ENCODE measurements at places on chromosomes 5 and 9.

- no peak for DNase-seq
These were observed 381.6 kb downstream of the TMEM38B start for GRCh38 chr9:106075960-106076327.

DNA sequence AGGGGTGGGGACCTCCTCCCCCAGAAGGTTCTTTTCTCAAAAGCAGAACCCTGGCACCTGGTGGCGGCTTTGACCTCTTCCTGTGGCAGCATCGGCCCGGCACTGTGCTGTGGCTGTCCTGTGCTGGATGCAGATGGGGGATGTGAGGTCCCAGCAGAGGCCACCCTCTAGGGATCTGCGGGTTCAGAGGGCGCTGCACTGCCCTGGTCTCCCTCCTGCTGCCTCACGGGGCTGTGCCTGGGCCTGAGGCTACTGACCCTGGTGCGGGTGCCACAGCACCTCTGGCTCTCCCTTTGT lies 76.6 kb upstream of the CACNA1B start:
- no peak for DNase-seq

DNA sequence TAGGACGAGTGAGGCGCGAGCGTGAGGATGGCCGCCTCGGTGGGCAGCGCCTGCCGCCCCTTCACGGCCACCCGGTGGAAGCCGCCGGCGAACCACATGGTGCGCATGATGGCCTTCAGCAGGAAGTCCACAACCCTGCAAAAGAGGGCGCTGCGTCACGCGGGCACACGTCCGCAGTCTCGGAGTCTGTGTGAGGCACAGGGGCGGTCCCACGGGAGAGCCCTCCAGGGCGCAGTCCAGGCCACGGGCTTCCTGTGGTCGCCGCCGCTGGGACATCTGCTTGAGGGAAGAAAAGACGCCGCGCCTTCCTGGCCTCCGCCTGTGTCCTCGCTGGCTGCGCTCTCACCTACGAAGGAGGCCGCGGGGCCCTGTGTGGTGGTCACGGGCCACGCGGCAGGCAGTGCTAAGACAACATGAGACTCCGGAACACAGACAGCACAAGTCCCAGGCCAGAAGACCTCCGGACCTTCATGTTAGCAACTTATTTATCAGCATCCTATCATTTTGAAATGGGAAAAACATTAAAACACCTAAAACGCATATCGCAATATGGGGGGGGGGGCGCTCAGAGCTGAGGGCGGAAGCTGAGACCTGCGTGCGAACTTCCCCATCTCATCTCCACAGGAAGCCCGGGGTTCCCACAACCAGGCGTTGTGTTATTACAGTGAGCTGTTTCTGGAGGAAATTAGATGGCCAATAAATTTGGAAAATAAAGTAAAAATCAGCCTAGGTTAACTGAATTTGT lies 28.8 kb downstream of the LPCAT1 start:
- DNase-seq: no peak

DNA sequence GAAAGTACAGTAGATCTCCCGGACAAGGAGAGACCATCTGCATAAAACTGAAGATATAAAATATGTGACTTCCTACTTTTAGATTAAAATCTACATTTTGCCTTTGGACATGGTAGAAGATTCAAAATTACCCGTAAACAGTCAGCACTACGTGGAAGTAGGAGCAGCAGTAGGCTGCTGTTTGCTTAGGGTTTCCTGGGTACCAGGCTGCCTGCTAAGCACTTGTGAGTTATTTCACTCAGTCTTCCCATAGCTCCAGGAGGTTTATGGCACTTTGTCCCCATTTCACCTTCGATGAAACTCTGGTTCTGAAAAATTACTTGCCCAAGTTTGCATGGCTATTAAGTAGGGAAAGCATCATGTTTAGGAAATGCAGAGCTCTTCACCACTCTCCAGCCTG lies 92.6 kb downstream of the STK32A start:
- no peak for DNase-seq

DNA sequence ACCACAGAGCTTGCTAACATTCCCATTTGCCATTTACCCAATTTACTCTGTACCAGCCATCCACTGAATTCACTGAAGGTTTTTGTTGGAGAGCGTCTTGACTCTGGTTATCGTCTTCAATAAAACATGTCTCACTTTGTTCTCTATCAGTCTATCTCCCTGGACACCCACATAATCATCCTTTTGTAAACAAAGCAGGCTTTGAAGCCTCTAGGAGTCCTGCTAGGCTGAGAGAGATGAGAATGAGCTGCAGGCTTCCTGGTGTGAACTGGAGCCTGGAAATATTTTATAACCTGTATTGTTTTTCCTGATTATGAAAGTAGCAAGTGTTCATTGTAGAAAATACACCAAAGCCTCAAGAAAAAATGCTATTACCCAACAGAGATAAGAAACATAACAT lies 140.6 kb upstream of the ZNF366 start:
- peak; percentile 86 for DNase-seq

GRCh38 chr5:95081982-95082381 lies 202.9 kb downstream of the MCTP1 start:
- DNase-seq: no peak

DNA sequence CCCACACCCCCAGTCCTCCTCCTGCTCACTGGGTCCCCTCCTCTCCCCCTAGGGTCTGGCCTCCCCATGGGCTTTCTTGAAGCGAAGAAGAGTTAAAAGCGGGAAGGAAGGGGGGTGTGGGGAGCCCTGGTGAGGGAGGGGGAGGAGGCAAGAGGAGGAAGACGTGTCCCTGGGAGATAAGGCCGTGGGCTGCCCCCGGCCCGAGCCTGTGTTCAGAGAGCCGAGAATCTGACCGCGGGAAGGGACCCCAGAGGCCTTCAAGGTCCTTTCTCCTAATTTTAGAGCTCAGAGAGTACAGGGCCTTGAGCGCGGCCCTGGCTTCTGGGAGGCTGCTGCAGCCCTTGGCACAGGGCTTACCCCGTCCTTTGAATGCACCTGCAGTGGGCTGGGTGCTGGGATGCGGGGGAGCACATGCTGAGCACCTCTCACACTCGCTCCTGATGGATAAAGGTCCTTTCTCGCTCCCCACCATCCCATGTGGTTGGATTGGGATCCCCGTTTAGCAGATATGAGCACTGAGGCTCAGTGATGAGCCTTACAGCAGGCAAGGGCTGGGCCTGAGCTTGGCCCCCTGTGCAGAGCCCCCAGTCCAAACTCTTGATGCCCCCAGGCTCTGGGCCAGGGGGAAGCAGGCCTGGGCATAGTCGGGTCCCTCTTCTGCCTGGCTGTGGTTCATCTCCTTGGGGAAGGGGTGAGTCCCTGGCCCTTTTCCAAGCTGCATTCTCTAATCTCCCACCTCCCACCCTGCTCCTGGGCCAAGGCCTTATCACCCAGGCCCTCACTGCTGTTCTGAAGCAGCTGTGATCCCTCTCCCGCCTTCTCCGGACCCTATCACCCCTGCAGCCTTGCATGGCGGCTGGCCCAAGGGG lies 5.9 kb downstream of the GFI1B start:
- no peak for DNase-seq

GRCh38 chr9:745761-746380 lies 95.6 kb upstream of the DMRT1 start:
- no peak for DNase-seq

DNA sequence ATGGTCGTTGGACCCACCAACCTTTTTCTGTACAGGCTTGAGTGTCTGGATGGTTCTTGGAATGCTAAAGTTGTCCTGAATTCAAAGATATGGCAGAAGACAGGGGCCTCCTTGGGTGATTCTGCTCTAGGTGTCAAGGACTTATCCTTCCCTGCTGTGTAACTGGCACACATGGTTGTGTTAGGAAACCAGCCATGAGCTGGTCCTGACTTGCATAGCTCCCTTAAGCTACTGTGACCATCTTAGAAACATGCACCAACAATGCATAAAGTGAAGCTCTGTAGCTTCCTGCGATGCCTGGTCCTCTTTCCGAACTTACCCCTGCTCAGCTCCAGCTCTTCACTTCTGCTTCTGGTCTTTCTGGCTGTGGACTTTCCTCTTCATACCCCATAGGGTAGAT lies 224.6 kb downstream of the TLE4 start:
- no peak for DNase-seq

- no peak for DNase-seq
These were observed 20.0 kb downstream of the STC2 start for GRCh38 chr5:173308226-173308625.

- no peak for DNase-seq
These were observed 10.1 kb downstream of the EEIG1 start for GRCh38 chr9:127970401-127971313.

- DNase-seq: no peak
These were observed 184.7 kb upstream of the TRPM3 start for GRCh38 chr9:71306134-71306533.

DNA sequence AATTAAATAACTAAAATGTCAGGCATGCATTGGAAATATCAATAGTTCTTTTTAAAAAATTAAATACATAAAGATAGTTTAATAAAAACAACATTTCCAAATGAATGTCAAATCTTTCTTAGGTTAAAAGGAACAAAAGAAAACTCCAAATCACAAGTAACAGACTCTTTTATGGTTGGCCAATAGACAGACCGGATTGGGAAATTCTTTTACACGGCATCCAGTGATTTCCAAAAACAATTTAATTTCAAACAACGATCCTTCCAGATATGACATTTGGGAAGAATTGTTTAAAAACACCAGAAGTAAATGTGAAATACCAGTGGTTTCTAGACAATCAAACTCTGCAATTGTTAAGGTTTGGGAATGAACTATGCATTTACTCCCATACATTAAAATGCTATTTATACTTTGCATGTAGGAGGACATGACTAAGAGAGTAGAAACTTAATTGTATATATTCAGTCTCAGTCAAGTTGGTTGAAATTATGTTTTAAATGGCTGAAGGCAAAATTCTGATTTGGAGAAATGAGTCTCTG lies 32.8 kb downstream of the ZNF474 start:
- no peak for DNase-seq

DNA sequence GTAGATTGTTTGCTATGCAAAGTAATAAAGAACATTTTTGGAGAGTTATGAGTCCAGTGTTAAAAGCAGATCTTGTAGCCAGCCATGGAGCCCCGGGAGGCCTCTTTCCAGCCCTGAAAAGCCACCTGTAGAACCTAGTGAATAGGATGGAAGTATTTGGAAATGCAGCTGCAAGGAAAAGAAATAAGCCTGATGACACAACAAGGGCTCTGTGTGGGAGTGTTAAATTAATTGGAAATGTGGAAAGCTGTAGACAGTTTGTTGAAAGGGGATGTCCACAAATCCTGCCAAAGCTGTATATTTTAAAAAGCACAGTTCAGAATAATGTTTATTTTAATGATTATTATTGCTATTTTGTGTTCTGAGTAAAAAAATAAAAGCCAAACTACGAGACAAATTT lies 152.5 kb upstream of the GHR start:
- no peak for DNase-seq

DNA sequence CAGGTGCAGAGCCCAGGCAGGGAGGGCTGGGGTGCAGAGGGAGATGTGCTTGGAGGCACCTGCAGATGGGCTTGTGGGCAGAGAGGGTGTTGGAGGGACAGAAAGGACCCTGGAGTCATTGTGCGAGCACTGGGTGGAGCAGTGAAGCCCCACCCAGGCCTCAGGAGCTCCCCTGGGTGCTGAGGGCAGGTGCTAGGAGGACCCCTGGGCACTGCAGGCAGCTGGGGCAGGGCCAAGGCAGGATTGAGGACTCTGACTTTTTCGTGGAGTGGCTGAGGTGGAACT lies 10.3 kb upstream of the SLC6A18 start:
- DNase-seq: no peak

- DNase-seq: no peak
These were observed 5.7 kb upstream of the ZBTB34 start for GRCh38 chr9:126854734-126855133.

GRCh38 chr5:118616281-118616680 lies 372.1 kb downstream of the DTWD2 start:
- DNase-seq: no peak

GRCh38 chr9:128771094-128771721 lies 519 bp downstream of the ZER1 start:
- DNase-seq: no peak

Data from SK-N-DZ (cell line).